Stimulated activated CD4-positive, alpha-beta T cell treated with anti-CD3 and anti-CD28 coated beads, Interleukin-1b, Interleukin-23, amount 100 ng/mL, for 24 hours (primary cell): ENCODE measurements at places on chromosomes 11 and 22.

GRCh38 chr11:66850235-66850587, 6.7 kb upstream of the LRFN4 start:
- no peak for DNase-seq

DNA sequence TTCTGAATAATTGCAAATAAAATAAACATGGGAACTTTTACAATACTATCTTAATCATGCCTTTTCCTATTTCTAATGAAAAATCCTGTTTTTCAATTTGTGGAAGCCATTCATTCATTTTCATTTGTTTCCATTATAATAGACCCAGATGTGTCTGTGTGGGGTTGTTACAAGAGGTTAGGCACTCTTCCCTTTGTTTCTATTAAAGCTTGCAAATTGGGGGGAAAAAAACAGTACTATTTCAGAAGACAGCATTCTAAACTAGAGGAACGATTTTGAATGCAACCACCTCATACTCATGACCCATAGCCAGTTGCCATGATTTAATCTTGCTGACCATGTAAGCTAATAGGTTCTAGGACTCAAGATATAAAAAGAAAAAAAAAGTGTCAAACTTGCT, 175.5 kb downstream of the SOX6 start:
- no peak for DNase-seq

DNA sequence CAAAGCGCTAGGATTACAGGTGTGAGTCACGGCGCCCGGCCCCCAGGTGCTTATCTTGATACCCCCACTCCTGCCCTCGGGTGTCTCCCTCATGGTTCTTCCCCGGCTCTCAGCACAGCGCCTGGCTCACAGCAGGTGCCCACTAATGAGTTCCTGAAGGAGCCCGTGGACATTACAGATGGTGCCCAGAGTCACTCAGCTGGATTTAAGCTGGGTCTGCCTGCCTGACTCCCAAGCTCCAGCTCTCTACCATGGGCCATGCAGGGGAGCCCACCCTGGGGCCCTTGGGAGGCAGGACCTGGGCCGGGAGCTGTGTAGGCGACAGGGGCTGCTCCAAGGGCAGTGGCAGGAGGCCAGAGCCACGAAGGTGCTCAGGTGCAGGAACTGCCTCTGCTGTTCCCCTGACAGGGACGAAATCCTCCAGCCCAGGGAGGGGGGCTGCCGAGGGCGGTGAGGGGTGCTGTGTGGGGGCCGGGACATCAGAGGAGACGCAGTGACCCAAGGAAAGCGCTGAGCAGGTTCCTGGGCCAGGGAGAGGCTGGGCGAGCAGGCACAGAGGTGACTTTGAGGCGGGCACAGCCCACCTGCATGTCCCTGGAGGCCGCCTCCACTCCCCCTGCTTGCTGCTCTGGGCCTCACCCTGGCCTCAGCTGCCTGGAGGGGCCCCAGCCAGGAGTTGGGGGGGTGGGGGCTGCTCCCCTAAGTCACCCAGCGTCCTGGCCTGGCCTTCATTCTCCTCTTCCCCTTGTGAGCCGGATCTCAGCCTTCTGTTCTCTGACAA, 14.6 kb upstream of the FLRT1 start:
- DNase-seq, result no peak

DNA sequence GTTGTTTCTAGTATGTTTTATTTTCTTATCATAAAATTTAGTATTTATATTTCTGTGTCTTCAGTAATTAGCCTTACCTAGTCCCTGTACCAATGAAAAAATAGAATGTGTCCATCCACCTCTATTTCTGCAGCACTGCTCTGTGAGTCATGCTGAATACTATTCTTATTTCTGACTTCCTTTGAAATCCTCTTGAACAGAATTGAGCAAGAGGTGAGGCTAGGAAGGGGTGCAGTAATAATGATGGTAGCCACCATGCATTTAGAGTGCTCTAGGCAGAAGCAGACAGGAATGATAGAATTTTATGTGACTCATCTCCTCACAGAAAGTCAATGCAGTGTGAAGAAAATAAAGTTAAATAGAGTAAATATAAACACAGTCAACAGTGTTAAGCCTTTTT, 60.0 kb downstream of the OR10A6 start:
- DNase-seq, result no peak

DNA sequence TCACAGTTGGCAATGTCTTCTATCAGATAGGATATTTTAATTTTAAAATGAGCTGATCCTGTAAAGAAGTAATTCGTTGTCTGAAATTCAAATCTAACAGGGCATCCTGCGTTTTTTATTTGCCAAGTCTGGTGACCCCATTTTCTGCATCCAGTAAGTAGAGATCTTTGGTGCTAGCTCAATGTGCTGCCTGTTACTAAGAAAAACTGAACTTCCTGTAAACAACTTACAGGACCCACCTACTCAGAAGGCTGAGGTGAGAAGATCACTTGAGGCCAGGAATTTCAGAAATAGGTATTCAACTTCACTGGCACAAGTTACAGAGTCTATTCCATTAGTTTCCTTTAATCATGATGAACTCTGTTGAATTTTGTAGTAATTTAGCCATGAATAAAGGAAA, 4.0 kb downstream of the ARL14EP start:
- DNase-seq, result no peak

- DNase-seq, result no peak
Measured at GRCh38 chr11:7635137-7635536, 38.2 kb downstream of the CYB5R2 start.

DNA sequence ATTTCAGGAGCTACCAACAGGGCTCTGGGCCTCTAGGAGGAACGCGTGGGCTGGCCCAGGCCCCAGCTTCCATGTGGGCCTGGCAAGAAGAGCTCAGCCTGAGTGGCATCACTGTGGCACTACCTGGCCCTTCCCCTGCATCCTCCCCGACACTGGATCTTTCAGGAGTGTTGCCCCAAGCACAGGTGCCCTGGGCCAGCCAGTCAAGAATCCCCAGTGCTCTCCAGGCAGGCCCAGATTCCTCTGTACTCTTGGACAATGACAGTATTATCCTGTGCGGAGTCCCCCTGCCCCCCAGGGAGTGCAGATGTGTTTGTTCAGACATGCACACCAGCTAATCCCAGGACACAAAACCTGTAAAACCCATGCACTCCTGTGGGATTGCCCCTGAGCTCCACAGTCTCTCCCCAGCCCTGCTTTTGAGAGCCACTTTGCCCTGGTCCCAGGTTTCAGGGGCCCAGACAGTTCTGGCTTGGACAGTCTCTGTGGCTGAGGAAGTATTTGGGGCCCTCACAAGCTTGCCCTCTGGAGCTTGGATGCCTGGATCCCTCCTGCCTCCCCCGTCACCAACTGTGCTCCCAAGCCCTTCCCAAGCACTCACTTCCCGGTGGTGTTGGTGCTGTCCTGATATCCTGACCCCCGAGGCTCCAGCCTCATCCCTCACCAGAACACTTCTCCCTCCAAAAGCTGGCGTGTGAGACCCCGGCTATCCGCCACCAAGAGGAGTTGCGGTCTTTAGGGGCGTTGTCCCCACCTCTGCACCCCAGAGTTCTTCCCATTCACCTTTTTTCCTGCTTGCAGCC, 39.9 kb downstream of the KCNC1 start:
- no peak for DNase-seq

- DNase-seq, result no peak
Measured at GRCh38 chr11:8025123-8025522, 38.0 kb downstream of the EIF3F start.

DNA sequence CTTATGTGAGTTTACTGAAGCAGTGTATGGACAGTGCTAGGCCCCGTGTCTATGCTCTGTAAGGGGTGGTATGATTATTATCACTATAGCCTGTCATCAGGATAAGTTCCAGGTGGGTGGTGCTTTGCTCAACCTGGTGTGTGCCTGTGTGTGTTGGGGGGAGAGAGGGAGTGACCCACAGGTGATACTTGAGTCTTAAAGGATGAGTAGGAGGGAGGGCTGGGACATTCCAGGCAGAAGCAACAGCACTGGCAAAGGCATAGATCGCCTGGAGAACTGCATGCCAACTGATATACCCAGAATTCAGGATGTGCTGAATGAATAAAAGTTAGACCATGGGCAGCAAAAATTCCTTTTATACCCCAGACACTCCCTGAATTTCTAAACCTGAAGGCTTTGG, 4.5 kb downstream of the KIAA1671 start:
- DNase-seq, result no peak

GRCh38 chr11:2451916-2452315, 7.1 kb downstream of the KCNQ1 start:
- no peak for DNase-seq

DNA sequence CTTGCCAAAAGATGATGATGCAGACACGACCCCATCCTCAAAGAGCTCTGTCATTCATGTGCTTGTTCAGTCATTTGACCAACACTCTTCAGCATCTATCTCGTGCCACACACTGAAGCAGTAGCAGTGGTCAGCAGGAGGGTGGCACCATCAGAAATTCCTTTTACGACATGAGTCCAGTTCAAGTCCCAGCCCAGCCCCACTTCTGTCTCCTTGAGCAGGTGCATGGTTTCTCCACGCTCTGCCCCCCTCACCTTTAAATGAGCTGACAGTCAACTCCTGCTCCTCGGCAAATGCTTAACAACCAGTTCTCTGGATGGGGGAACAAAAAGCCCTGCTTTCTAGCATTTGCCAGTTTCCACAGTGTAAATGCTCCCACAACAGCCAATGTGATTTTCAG, 60.9 kb downstream of the SYN3 start:
- DNase-seq, result no peak

- DNase-seq, result no peak
Measured at GRCh38 chr11:94599510-94599909, 32.3 kb downstream of the PIWIL4 start.

DNA sequence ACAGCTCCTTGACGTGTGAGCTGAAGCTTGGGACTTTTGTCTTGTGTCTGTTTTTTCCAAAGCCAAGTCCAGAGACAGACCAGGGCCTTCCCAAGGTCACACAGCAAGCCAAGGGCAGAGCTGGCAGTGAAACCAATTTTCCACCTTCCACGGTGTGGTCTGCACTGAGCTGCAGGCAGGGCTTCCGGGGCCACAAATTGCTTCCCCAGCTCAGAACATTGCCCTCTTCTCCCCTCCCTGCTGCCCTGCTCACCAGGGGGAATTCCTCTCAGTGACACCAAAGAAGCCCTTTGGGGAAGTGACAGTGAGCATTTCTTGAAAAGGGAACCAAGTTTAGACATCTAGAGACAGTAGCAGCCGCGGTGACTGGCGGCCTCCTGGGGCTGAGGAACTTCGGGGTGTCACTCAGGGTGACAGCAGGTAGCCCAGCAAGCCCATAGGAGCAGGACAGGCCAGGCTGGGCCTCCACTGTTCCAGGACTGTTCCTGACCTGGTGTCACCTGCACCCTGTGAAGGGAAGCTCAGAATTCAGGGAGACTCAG, 9.2 kb downstream of the FXYD2 start:
- no peak for DNase-seq

GRCh38 chr22:39947220-39948216, 12.7 kb upstream of the TMA7B start:
- DNase-seq, result no peak

- no peak for DNase-seq
Measured at GRCh38 chr11:117075186-117075585, 23.0 kb downstream of the SIK3 start.

- DNase-seq, result no peak
Measured at GRCh38 chr11:33052231-33052630, 12.9 kb downstream of the TCP11L1 start.

- DNase-seq, result no peak
Measured at GRCh38 chr11:110720431-110721275, 8.4 kb upstream of the ARHGAP20 start.

DNA sequence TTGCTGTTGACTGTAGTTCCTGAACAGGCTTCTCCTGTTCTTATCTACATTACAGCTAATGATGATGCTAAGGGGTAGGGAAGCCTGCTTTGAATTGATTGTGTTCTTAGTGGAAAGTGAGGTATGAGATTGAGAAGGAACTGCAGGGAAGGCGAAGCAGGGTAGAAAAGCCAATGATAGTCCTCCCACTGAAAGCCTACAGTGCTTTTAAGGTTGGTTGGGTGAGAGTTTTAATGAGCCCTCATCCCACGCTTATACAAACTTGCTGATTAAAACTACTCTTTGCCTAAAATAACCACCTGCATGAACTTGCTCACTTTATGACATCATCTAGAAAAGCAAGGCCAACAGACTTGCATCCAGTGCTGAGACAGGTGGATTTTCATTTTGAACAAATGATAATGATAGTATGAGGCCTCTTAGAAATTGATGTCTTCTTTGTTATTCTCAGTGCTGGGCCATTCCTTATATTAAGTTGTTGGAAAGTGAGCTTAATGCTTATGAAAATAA, 632.4 kb upstream of the ANO5 start:
- no peak for DNase-seq

DNA sequence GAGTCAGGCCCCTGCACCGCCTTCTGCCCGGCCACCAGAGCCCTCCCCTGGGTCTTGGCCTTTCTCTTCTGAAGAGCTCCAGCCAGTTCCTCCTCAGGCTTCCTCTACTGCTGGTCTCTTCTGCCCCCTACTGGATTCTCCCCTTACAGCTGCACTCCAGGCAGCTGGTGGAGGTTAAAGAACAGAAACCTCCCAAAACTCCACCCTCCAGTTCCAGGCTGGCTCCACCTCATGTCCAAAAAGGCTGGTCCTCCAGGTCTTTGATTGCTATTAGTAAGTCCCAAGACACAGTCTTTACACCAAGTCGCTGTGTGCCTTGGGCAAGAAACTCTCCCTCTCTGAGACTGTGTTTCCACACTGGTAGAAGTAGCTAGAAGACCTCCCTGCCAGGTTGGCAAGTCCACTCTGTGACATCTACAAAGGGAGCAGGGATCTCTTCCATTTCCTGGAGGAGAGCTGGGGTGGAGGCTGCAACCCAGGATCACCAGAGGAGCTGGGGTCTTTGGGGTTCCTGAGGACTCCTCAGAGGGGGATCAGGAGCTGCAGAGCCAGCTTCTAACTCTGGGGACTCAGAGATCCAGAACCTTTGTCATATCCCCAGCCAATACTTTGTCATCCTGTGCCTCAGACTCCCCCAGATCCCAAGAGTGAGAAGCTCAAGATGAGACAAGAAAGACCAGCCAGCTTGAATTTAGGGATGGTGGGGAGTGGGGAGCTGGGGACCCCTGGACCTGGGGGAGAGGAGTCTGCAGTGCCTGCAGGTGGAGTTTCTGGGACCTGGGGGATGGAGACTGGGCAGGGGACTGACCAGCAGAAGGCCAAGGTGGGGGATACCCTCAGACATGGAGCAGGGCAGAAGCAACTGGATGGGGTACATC, 3.4 kb upstream of the IGLL5 start:
- no peak for DNase-seq

- no peak for DNase-seq
Measured at GRCh38 chr22:49827271-49827852, 311 bp downstream of the BRD1 start.

DNA sequence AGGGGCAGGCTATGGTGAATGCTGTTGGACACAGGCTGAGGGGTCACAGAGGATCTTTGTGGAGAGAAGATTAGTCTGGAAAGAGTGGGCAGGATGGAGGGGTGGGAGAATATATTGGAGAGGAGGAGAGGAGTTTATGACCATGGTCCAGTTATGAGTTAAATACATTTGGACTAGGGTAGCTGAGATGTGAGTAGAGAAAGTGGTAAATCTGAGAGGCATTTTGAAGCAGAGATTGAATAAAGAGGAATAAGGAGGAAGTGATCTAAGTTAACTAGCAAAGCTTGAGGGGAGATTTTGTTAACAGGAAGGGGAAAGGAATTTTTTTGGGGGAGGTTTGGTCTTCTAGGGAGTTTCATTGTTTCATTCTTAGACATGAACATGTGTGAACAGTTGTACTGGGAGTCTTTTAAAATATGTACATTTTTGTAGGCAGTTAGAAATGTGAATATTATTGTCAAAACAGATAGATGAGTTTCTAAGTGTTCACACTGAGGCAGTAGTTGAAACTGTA, 43.1 kb upstream of the EED start:
- DNase-seq, result no peak

- no peak for DNase-seq
Measured at GRCh38 chr22:48239461-48240147, 1477.2 kb downstream of the TBC1D22A start.

GRCh38 chr11:120389693-120390584, 53.7 kb downstream of the ARHGEF12 start:
- no peak for DNase-seq
